ENCODE measurements at places on chromosomes 16 and 17.

- DNase-seq, result no peak
Measured at GRCh38 chr16:31083556-31083955, 5.2 kb downstream of the PRSS53 start.

DNA sequence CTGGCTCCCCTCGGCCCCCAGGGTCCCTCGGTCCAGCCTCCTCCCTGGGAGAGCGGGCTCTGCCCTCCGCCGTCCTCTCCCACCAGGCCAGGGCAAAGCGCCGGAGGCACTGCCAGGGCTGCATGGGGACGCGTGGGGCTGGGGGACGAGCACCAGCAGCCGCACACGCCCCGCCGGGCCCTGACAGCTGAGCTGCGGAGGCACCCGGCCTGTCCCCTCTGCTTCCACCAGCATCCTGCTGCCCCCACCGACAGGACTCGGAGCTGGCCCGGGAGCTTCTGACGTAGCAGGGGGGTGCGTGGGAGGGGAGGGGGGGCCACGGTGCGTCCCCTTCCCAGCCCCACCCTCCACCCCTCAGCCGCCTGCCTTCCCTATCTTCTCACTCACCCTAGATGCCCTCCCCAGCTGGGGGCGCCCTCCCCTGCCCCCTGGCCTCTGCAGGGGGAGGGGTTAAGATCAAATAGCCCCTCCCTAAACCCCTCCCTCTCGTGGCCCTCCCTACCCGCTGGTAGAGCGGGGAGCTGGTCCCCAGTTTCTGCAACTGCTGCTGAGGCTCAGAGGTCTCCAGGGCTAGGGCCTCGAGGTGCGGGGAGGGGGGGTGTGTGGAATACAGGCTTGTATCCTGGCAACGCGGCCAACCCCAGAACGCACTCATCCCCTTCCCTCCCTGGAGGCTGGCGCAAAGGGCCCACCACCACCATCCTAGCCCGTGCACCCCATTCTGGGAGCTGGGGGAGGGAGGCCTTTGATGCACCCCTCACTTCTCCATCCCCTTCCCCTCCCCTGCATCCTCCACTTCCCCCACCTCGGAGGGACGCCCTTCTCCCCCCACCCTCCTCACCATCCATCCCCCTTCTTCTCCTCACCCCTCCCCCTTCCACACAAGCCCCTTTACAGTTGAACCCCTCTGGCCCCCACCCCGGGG lies 1.0 kb downstream of the SRCIN1 start:
- no peak for DNase-seq

DNA sequence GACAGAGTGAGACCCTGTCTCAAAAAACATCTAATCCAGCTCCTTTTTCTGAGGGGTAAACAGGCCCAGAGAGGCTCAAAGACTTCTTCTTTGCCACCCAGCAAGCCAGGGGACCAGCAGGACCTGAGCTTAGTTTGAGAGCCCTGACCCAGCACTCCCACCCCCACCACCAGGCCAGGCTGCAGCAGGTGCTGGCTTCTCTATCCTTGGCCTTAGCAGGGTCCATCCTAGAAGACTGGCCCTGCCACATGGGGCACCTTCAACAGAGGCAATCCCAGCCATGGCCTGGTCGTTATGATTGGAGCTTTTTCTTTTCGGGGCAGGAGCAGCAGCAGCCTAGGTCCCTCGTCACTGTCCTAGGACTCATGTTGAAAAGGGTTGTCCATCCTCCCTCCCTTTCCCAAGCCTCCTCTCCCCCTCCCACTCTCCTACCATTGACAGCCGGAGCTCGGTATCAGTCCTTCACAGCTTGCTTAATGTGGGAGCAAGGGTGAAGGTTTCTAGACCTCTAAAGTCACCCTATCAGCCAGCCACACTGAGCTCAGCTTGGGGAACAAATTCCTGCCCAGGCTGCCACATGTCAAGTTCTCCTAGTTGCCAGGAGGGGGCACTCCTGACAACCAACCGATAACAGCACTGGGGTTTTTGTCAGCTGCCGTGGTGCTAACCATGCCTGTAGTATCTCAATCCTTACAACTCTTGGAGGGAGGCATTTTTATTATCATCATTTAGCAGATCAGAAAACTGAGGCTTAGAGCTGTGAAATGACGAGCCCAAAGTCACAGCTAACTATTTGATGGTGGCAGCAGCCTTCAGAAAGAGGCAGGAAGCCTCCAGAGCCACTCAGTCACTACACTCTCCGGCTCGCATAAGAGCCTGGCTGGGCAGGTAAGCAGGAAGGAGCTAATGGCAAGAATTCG lies 11.2 kb downstream of the MRPL27 start:
- peak; percentile 59 for DNase-seq

DNA sequence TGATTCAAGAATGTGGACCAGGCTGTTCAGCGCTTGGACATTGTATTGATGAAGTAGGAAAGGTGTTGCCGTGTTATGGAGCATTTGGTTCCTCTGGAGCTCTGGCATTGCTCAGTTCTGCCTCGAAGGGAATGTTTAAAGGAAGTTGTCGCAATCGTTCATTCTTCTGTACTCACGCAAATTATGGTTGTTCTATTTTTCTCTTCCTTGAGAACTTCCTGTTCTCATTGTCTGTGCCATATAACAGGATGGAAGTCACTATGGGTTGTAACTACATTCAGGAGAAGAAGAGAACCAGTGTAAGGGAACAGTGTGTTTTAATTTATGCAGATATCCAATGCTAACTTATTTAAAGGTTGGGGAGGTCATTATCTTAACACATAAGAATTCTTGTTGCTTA lies 13.0 kb downstream of the PCTP start:
- DNase-seq, result no peak

DNA sequence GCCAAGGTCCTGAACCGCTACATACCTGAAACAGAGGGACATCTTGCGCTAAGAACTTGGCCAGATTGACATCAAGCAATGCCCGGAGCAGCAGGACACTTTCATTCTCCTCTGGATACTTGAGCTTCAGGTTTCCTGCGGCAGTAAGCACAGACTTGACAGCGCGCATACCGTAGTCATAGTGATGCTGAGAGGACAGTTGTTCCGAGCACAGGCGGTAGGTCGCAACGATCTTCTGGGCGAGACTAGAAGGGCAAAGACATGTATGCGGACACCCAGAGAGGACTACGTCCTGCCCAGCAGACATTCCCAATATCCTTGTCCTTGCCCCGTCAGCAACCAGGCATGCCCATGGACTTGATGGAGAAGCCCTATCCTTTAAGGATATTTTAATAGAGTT lies 112.9 kb downstream of the DNAH3 start:
- DNase-seq, result no peak

DNA sequence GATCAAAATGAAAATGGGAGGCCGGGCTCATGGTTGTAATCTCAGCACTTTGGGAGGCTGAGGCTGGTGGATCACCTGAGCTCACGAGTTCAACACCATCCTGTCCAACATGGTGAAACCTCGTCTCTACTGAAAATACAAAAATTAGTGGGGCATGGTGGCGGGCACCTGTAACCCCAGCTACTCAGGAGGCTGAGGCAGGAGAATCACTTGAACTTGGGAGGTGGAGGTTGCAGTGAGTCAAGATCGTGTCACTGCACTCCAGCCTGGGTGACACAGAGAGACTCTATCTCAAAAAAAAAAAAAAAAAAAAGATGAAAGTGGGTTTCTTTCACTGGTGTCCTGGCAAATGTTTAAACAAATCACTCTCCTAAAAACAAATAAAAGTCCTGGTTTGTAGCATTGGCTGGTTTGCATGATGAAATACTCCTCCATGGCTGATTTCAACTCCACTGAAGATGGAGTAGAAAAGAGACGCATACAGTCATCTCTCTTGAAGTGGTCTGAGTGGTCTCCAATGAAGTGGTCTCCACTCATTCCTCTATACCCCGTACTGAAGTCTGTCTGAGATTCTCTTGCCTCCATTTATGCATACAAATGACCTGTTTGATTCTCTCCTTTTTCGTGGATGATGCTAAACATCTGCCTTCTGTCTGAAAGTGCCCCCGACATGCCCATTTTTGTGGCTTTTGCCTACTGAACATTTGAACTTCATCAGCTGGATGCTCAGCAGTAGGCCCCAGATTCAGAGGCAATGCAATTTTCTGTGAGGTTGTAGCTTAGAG lies 153.0 kb upstream of the FAM20A start:
- no peak for DNase-seq

GRCh38 chr17:41920580-41920955 lies 1.8 kb upstream of the ACLY start:
- no peak for DNase-seq
